ENCODE measurements at places on chromosomes 12 and 14. TPM values are rescaled to one million over a fixed set of nuclear protein-coding genes. Genes with fewer than 3 reads are reported as not detected.

- no peak for DNase-seq
Observed at GRCh38 chr14:63474111-63474510, 69.1 kb downstream of the PPP2R5E start.

TSHR gene
- total RNA-seq, result 0.29 TPM

GRCh38 chr14:102601378-102601925 lies 9.0 kb downstream of the RCOR1 start:
- DNase-seq, result no peak

GRCh38 chr14:58765843-58766242 lies 128.1 kb downstream of the DACT1 start:
- no peak for DNase-seq

- DNase-seq, result no peak
Observed at GRCh38 chr12:2384533-2385351, 332.0 kb downstream of the CACNA1C start.

GRCh38 chr12:13504736-13505135 lies 308.2 kb downstream of the EMP1 start:
- no peak for DNase-seq

GRCh38 chr12:108969622-108970021 lies 51.2 kb downstream of the SVOP start:
- DNase-seq, result no peak

All from posterior vena cava (tissue), 2 donors.